Heart right ventricle (tissue), 16 donors: ENCODE measurements at places on chromosomes 1 and 21. TPM values are rescaled to one million over a fixed set of nuclear protein-coding genes. Genes with fewer than 3 reads are reported as not detected.

PTGER3 gene
- 4.6 TPM for total RNA-seq

TMIGD3 gene
- total RNA-seq, result 6.2 TPM

UBL4B gene
- total RNA-seq, result not detected

SYNJ1 gene
- 11.2 TPM for total RNA-seq

CD34 gene
- total RNA-seq, result 80.5 TPM

FCAMR gene
- not detected for total RNA-seq

CDCP2 gene
- total RNA-seq, result not detected

NHLH1 gene
- total RNA-seq, result not detected
